NCI-H1092 treated with DMSO at 0.1 percent for 48 hours (cell line): ENCODE measurements at places on chromosomes 4 and X.

- DNase-seq, result peak; percentile 11
These were observed 67.6 kb upstream of the SLC7A3 start for GRCh38 chrX:70998411-70999027.

DNA sequence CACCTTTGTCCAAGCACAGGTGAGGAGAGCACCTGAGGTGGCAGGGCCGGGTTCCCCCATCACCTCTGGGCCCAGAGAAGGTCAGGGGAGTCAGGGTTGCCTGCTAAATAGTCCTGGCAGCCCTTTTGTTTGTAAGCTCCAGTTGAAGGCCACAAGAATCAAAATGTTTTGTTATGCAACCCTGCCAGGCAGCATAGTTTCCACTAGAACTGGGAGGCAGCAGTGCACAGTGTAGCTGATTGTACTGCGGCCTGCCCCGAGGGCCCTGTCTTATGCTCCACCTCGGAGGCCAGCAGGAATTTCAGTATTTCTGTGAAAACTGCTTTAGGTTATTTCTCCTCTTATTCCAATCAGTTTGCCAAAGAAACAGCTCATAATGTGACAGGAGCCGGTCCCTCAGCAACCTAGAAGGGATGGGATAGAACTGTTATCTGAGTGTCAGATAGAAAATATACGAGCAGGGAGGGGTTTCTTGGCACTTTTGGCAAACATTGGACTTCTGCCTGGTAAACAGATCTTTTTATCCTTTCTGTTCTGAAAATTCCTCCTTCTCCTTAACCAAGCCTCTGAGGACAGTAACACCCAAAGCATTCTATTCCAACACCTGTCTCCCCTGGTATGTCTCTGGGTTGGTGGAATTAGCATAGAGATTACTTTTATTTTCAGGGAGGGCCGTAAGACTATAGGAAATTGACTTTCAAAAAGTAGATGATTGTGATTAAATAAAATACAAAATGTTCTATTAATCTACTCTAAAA lies 93.6 kb downstream of the LNX1 start:
- DNase-seq, result no peak

DNA sequence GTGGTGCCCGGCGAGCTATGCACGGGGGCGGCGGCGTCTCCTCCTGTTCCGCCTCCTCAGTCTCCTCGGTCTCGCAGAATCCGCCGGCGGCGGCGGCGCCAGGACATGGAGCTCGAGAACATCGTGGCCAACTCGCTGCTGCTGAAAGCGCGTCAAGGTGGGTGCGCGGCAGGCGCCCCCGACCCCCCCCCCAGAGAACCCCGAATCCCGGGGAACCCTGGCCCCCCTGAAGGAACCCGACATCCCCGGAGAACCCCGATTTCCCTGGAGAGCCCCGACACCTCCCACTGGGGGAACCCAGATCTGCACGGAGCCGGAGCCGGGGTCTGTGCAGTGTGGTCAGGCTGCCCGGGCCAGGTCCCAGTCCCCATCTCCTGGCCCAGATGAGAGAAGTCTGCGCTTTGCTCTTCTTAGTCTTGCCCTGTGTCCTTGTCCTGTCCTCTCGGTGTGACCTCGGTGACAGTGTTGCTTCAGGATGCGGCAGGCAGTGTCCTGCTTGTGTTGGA lies 648 bp downstream of the GRK4 start:
- peak; percentile 69 for DNase-seq

DNA sequence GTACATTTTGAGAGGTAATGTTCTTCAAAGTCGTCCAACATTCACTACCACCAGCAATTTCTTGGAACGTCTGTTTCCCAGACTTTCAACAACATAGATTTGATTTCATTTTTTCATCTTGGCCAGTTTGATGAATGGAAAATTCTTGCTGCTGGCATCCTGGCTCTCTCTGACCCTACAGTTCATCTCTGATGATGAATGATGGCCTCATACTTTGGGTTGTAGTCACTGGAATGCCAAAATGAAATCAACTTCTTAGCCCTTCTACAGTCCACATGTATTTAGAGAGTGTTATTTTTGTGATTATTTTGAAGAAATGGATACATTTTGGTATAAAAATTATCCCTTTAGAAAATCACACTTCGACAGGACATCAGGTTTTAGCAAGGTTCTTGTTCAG lies 8.8 kb downstream of the CHST7 start:
- DNase-seq, result no peak

GRCh38 chr4:169906104-169906503 lies 120.1 kb downstream of the MFAP3L start:
- no peak for DNase-seq

DNA sequence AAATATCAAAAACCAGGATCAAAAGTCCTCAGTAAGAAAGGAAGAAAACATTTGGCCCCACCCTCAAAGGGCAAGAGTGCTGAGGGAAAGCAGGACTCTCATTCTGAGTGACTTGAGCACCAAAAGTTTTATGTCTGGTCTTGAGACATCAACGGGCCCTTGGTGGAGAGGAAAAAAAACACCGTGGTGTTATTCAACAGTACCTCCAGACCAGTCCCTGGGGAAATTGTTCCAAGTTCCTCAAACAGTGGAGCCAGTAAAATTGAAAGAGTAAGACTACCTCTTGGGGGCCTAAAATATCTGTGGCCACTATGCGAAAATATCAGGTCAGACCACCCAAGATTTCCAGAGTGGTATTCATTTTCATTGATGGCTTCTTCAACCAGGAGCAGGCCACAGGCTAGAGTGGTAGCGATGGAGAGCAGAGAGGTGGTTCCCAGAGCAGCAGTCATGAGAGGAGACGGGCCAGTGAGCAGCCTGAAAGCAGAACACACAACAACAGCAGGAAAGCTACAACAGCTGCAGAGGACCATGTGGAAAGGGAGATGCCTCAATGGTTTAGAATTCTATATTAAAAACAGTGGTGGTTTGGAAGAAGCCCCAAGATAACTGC lies 63.7 kb upstream of the RPL34 start:
- DNase-seq, result no peak
